ENCODE measurements at places on chromosomes 1 and 21.

- DNase-seq = no peak
Measured at GRCh38 chr1:83090195-83090594, 908.7 kb downstream of the TTLL7 start.

- DNase-seq = no peak
Measured at GRCh38 chr1:24406788-24407187, 6.8 kb downstream of the STPG1 start.

DNA sequence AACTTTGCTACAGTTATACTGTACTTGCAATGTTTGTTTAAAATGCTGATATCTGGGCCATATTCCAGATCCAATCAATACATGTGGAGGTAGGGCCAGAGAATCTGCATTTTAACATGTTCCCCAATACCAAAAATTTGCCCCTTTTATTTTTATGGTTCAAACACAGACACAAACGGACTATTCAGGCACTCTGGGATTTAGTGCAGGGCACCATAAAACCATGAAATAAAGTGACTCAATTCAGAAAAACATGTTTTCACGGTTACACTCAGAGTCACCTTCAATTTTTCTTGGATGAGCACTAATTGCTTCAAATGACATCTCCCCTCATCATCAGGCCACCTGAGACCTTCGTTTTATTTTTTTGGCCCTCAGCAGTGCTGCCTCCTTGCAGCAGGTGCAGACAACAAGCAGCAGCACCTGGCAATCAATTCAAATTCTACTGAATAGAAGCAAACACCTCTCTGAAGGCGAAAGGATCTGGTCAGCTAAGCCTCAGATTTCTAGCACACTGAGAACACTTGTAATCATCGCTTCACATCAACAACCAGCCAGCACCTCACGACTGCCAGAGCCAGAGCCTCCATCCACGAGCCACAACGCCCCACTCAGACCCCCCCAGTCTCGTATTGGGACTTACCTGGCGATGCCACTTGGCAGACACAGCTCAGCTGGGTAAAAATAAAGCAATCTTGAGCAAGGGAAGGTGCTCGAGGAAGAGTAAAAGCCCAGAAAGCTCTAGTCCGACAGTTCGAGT lies 1.1 kb downstream of the ERO1B start:
- DNase-seq = no peak

- DNase-seq = no peak
Measured at GRCh38 chr1:221392453-221392852, 349.4 kb downstream of the DUSP10 start.

DNA sequence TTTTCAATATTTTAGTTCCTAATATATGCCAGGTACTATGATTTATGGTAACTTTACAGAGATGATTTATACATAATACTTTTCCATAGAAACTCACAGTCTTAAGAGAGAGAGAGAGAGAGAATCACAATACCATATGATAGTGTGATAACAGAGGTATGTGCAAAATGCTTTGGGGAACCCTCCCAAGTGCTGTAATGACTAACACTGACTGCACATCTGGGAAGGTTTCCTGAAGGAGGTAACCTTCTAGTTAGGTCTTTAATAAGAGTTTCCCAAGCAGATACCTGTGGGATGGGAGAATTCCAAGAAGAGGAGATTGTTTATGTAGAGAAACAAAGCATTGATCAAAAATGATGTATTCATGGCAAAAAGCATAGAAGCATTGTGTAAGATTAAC lies 34.6 kb upstream of the PIGC start:
- DNase-seq = no peak

DNA sequence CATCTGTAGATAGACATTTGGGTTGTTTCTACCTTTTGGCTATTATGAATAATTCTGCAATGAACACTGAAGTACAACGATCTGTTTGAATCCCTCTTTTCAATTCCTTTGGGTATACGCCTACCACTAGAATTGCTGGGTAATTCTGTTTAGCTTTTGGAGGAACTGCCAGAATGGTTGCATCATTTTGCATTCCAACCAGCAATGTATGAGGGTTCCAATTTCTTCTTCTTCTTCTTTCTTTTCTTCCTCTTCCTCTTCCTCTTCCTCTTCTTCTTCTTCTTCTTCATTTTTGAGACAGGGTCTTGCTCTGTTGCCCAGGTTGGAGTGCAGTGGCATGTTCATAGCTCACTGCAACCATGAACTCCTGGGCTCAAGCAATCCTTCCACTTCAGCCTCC lies 13.8 kb upstream of the THEM5 start:
- no peak for DNase-seq

GRCh38 chr1:202241376-202242079 lies 47.9 kb downstream of the LGR6 start:
- peak; percentile 65 for DNase-seq

DNA sequence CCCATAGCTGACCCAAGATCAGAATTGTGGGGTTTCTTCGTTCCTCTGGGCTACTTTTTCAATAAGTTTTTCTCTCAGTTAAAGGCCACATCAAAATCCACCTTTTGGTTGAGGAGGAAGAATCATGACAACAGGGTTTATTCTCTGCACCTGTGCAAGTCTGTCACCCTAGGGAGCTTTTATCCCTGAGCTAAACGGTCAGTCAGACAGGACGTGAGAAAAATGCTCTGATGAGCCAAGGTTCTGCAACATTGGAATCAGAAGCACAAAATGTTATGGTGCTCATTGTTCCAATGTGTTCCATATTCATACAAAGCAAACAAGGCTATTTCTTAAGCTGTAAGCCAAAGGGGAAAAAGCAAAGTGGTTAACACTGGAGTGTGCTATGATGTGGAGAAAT lies 7.4 kb upstream of the ERICH3 start:
- DNase-seq = no peak

- DNase-seq = no peak
Measured at GRCh38 chr21:28799926-28800325, 192.8 kb downstream of the LTN1 start.

DNA sequence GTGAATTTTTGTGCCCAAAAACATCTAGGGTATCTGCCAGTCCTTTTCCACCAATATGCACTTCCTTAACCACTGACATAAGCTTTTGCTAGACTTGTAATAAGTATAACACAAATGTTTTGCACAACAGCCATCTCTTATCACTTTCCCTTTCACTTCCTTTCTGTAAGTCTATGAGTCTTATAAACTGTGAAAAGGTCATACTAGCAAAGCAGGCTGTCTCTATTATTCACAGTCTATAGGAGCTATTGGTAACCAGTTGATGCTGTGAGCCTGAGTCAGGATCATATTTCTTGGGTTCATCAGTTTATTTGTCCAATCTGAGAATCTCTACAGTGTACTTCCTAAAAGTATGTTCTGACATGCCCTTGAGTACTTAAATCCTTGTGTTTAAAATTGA lies 172.6 kb downstream of the CHRM3 start:
- DNase-seq = no peak

DNA sequence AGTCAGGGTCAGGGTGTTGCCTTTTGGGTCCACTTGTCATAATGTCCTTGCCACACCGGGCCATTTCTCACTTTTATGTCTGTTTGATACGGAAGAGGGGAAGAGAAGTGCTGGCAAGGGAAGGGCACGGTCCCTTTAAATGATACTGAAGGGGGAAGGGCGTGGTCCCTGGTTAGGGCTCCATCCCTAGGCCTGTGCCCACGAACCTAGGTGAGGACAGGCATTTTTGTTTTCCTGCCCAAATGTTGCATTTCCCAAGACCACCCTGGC lies 25.2 kb downstream of the B3GALT5 start:
- no peak for DNase-seq

- DNase-seq = no peak
Measured at GRCh38 chr21:33993286-33994231, 78.0 kb upstream of the ATP5PO start.

- DNase-seq = peak; percentile 22
Measured at GRCh38 chr1:212700223-212700891, 717 bp upstream of the BATF3 start.

DNA sequence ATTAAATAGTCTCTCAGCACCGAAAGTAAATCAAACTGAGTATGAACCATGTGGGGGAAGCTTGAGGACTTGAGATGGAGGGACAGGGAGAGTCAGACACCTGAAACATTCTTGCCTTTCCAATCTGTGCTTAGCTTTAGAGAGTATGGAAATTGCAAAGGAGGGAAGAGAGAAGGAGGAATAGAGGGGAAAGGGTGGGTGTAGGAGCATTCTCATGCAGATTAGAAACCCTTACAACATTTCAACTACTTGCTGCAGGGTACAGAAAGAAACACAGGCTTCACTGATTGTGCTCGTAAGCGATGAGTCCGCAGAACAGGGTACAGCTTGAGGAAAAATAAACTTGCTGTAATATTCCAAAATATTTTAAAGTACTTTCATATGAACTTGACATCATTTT lies 73.8 kb downstream of the NIBAN1 start:
- DNase-seq = no peak

- DNase-seq = no peak
Measured at GRCh38 chr1:227947676-227948492, at the start of gene WNT9A. Gene WNT9A, minus strand, starts transcription at chr1:227947932. Its CDS starts 45 bp downstream, at chr1:227947887.

GRCh38 chr21:27536319-27536718 lies 569.4 kb upstream of the ADAMTS5 start:
- no peak for DNase-seq

DNA sequence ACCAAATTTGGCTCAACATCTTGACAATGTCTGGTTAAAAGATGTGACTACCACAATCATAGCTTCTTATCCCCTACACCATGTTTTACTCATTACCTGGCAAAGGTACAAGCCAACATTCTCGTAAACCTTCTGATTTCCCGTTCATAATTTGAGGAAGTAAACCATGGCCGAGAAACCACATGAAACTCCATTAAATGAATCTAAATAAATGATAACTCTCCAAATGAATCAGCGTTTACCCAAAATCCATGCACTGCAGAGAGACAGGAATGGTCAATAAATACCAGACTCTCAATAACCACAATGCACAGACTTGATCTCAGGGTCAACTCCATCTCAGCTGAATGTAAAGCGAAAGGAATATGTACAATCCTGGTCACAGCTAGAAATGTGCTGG lies 125.2 kb downstream of the TYW3 start:
- no peak for DNase-seq

DNA sequence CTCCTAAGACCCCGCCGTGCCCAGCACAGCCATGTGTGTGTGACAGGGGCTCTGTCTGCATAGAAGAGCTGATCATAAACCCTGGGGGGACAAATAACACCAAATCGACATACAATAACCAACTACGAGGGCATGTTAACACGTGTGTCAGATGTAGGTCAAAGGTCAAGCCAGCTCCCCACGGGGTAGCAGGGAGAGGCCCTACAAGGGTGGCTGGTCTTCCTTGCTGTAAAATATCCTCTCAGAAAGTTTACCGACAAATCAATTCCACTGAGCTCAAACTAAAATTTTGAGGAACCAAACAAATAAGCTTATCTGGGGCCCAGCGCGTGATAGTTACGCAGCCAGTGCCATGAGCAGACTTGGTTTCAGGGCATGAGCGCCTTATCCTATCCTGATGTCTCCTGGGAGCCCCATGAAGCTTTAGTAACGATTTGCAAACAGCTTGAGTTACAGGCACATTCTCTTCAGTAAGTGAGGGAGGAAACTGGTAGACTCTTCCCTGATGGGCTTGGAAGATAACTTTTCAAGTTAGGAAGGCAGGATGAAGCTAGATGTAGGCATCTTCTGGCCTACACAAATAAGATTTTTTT lies 2.7 kb upstream of the TMPRSS3 start:
- no peak for DNase-seq

GRCh38 chr1:31748365-31748764 lies 15.8 kb downstream of the ADGRB2 start:
- no peak for DNase-seq

- peak; percentile 81 for DNase-seq
Measured at GRCh38 chr1:114345930-114346479, 165.0 kb downstream of the TRIM33 start.

GRCh38 chr1:212621043-212621948 lies 12.7 kb downstream of the ATF3 start:
- no peak for DNase-seq

DNA sequence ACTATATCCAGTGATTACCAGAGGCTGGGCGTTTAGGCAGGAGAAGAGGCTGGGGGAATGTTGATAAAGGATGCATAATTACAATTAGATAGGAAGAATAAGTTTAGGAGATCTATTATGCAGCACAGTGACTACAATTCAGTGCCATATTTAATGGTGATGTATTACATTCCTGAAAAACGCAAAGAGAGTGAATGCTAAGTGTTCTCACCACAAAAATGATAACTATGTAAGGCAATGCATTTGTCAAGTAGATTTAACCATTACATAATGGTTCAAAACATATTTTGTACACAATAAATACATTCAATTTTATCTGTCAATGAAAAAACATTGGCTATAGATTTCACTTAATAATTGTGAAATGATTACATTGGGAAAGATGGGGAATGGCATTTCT lies 548.9 kb downstream of the NUF2 start:
- no peak for DNase-seq

- no peak for DNase-seq
Measured at GRCh38 chr1:31072304-31072746, 6.8 kb upstream of the PUM1 start.

DNA sequence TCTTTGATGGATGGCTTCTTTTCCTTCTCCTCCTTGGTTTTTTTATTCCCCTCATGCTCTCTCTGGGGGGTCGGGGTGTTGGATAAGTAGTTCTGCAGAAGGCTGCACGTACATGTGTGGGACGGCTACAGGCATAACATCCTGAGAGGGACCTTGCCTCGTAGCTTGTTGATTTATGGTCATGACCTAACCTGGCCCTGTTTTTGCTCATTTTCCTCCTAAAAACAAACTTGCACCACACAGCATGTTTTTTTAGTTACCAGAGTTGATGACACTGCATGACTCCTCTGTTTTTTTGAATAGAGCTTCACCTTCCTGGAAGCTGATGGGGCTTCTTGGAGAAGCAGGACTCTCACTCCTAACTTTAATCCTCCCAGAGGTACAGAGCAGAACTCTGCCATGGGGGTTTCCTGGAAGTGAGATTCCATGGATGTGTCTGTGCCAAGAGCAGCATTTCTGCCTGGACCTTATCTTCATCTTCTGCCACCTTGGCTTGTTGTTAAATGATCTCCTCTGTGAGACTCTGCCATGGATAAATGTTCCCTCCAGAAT lies 114.7 kb downstream of the PAPPA2 start:
- no peak for DNase-seq

DNA sequence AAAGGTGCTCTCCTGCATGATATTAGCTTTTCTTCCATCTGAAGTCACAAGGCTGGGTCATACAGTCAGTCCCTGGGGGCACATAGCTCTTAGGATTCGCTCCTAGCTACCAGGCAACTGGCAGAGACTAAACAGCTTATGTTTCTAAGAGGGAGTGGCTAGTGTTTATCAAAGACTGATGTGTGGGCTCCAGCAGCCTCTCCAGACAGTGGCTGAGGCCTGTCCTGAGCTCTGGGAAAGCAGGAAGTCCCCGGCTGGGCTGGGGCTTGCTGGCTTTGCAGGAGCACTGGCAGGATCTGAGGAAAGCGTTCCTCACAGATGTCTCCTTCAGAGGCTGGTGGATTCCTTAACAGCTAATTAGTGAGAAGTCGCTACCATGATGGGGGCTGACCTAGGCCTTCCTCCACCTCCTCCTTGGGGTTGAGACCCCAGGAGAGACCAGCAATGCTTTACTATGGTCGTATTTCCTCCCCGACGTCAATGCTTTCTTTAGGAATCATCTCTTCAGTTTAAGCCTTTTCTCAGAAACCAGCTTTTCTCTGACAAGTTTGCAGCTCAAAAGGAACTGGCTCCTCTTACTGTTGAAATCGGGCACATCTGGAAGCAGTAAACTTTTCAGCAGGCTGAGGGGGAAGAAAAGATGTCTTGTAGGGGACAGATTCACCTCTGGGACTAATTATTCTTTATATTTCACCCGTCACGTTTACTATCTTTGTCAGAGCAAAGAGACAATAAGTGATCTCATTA lies 33.5 kb upstream of the HHAT start:
- no peak for DNase-seq
